Stimulated activated CD8-positive, alpha-beta memory T cell treated with anti-CD3 and anti-CD28 coated beads, Interleukin-4, amount 100 ng/mL, for 48 hours (primary cell): ENCODE measurements at places on chromosomes 13 and 19.

- no peak for DNase-seq
Measured at GRCh38 chr13:112623051-112623711, 35.2 kb upstream of the TUBGCP3 start.

DNA sequence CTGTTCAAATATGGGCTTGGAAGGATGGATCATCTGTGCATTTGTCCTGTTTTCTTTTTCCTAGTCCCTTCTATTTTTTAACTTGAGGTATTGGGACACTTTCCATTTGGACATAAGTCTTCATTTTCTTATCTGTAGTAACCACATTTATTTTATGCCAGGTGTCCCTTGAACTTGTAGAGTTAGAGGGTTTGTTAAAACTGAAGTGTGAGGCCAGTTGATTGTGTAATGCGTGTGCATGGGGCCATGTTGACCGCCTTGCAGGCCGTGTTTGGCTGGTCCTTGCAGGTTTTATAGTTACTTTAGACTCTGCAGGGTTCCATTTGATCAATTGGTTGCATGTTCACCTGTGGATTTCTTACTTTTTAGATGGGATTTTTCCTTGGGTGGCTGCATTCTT is 21.0 kb downstream of the SAE1 start:
- DNase-seq, result no peak

DNA sequence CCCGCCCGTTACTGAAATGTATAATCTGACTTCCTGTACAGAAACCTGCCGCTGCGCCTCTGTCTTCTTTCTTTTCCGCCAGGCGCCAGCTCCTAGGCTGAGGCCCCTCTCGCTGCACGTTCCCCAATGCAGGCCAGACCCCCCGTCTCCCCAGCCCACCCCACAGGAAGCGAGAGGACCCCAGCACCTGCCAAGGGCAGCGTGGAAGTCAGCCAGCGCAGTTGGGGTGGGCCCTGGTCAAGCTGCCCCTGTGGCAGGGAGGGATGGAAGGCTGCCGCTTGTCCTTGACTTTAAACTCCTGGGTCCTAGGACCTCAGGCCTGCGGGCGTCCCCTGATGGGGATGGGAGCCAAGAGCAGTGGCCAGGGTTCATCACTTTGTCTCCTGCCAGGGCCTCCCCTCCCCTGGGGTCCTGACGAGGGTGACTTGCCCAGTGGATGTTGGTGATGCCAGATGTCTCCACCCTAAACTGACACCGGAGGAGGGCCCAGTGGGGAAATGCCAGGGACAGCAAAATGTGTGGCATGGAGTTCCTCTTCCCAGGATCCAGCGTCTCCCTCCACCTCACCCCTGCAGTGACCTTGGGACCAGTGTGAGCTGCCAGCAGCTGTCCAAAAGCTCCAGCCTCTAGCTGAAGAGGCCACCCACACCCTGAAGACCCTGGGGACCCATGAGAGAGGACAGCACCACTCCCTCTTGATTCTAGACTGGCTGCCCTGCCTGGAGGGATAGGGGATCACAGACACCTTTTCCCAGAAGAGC is 8.5 kb upstream of the MARCHF2 start:
- no peak for DNase-seq

- no peak for DNase-seq
Measured at GRCh38 chr19:42573642-42574041, 21.1 kb downstream of the CEACAM8 start.

GRCh38 chr13:99028890-99029289 is 51.0 kb upstream of the DOCK9 start:
- peak; percentile 60 for DNase-seq

- DNase-seq, result no peak
Measured at GRCh38 chr13:36057041-36057440, 74.1 kb downstream of the DCLK1 start.

- DNase-seq, result no peak
Measured at GRCh38 chr19:34430738-34431625, 2.8 kb downstream of the UBA2 start.

DNA sequence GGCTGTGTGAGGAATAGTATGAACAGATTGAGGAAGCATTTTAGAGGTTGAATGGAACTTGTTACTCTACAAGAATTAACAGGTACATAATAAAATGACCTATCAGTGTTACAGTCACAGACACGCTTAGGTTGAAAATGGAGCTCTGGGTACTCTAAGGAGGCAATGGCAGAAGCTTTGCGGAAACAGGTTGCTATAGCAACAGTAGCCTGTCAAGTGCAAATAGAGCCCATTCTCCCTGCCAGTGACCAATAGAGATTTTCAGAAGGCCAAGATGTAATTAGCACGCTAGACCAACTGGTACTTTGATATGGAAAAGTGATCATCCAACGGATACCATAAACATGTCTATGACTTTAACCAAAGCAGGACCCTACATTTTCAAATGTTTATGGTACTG is 148.5 kb upstream of the FREM2 start:
- no peak for DNase-seq
